ENCODE measurements at places on chromosomes 11 and 22.

DNA sequence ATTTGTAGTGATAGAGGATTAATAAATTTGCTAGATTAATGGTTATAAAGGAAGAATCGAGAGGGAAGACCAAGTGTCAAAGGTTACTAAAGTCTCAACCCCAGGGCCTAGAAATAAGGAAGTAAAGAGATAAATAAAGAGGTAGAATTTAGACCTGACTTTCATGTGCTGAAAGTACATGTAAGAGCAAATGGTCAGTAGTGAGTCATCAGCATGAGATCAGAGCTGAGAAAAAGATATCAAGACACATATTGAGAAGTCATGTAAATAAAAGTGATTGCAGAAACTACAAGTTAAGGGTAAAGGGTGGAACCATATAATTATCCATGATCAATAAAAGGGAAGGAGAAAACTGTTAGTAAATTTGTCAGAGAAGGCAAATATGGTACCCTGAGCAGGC is 1.4 kb upstream of the OR8B8 start:
- DNase-seq: no peak

DNA sequence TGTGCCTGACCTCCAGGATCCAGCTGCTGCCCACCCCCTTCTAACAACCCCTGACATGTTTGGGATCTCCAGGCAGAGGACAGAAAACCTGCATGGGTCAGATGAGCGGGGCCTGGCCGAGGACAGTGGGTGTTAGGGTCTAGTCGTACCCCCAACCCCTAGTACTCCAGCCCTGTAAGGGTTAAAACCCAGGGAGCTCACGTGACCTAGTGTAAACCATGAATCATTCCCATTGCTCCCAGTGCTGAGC is 89.1 kb upstream of the CRYBB3 start:
- no peak for DNase-seq

DNA sequence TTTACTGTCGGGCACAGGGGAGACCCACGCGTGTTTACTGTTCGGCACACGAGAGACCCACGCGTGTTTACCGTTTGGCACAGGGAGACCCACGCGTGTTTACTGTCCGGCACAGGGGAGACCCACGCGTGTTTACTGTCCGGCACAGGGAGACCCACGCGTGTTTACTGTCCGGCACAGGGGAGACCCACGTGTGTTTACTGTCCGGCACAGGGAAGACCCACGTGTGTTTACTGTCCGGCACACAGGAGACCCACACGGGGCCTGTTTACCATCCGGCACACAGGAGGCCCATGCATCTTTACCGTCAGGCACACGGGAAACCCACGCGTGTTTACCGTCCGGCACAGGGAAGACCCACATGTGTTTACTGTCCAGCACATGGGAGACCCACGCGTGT is 525.1 kb downstream of the BRD1 start:
- no peak for DNase-seq

GRCh38 chr11:75654314-75654713 is 14.5 kb downstream of the MAP6 start:
- no peak for DNase-seq

- no peak for DNase-seq
Measured at GRCh38 chr11:10478066-10478465, 23.0 kb downstream of the AMPD3 start.

- DNase-seq: no peak
Measured at GRCh38 chr22:28029956-28030355, 110.9 kb upstream of the PITPNB start.

- DNase-seq: no peak
Measured at GRCh38 chr11:120546312-120547205, 35.0 kb downstream of the GRIK4 start.

- no peak for DNase-seq
Measured at GRCh38 chr11:77874206-77874605, 53.3 kb downstream of the AAMDC start.

DNA sequence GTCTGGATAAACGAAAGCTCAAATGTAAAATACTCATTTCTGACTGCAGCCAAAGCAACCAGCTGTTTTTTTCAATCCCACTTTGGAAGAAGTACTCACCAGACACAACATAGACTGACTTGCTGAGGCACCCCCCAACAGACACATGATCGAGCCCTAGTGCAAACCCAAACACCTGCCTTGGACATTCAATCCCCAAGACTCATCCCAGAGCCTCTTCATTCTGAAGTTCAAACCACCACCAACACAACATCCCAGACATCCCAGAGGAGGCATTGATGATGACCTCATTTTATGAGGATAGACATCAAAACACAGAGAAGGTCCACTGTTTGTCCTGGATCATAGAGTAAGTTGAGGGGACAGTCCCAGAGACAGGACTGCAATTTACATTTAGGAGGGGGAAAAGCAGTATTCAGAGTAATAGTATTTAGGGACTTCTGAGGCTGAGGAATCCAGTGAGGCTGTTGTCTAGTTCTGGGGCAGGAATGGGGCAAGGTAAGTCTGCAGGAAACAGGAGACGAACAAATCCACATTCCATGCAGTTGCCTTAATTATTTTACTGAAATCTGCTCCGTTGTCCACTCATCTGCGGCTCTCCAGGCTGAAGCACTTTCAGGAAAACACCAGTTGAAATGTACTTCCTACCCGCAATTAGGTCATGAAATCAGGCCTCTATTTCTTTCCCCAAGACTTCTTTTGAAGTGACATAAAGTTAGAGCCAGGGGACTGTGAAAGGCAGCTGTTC is 54.8 kb downstream of the CLPB start:
- no peak for DNase-seq

GRCh38 chr11:98531576-98531975 is 489.2 kb upstream of the CNTN5 start:
- DNase-seq: no peak

- no peak for DNase-seq
Measured at GRCh38 chr11:69217276-69218105, 61.8 kb downstream of the SMIM38 start.

GRCh38 chr11:125079151-125079877 is 16.2 kb downstream of the SLC37A2 start:
- no peak for DNase-seq

DNA sequence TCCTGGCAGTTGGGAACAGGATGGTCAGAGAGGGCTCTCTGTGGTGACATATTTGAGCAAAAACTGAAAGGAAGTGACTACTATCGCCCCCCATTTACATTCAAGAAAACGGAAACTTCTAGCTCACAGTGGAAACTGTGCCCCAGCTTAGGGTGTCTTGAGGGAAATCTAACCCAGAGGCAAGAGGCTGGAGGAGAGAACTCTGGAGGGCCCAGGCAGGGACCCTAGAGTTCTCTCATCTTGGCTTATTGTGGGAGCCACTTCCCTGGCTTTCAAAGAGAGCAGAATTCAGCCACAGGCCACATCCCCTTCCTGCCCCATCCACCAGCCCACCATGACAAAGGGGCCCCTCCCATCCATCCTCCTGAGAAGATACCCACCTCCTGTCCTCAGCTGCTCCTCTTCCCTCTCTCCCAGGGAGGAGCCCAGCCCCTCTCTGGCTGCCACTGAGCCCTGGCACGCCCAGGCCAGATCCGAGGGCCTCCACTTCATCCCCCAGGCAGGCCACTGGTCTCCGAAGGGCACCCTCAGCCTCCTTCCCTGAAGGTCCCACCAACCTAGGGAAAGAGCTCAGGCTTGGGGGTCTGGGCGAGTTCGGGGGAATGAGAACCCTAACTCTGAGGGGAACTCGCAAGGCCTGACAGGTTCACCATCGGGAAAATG is 1.6 kb upstream of the TMPRSS13 start:
- peak; percentile 23 for DNase-seq

DNA sequence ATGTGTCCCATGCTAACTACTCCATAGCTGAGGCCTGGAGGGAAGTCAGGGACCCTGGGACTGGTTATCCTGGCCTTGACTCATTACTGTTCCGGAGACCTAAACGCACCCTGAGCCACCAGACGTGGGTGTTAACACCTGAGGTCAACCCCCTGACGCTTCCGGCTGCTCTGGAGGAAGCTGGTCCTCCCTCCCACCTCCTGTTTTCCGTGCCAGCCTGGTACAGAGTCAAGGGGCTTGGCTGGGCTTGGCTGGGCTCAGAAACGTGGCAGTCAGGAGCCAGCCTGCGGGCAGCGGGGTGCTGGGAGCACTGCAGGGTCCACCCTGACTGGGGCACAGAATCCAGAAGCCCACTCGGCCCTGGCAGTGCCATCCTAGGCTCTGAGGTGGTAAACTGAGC is 2.6 kb downstream of the TMPRSS4 start:
- no peak for DNase-seq

- no peak for DNase-seq
Measured at GRCh38 chr11:64650923-64651523, 60.0 kb downstream of the SLC22A12 start.

DNA sequence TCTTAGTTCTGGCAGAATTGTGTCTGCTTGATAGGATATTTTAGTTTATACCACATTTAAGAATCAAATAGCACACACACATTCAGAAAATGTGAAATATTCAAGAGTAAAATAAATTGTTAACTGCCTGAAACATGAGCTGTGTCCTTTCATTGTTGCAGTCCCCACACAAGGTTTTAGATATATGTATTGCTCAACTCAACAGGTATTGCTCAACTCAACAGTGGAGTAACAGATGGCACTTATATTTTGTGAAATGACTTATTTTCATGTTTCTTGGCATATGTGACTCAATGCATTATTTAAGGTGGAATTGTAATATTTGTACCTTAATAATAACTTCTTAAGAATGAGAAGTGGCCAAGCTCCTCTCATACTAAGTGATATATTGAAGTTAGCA is 760.3 kb downstream of the CNTN5 start:
- no peak for DNase-seq

GRCh38 chr22:22924369-22925145 is 36.9 kb downstream of the IGLL5 start:
- DNase-seq: no peak

DNA sequence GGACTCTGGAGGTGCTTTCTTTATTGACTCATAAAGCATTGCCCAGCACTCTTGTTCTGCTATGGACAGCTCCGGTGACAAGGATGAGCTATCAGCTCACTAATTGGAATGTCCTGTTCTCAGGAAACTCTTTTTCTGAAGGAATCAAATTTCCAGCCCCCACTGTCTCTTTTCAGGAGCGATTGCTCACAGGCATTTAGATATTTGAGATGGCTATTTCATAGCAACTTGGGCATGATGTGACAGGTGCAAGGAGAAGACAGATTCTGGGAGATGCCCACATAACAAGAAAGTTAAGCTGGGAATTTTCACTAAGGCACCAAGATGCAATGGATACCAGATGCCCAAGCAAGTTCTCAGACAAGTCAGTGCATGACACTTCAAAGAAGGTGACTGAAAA is 123.4 kb upstream of the CSNK2A3 start:
- DNase-seq: no peak

DNA sequence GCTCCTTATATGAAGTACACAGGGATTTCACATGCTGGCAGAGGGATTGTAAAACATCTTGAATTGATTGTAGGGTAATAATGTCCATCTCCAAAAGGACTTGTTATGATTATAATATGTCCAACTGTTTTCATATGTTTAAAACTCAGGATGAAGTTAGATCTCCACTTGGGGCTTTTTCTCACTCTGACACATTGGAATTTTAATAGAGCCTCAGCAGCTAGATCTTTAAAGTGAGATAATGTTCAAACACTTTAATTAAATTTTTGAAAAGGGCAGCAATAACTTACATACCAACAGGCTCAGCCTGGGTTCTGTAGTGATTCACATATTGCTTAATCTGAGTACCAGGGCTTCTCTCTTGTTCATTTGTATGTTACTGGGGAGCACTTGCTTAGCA is 152.1 kb downstream of the NELL1 start:
- no peak for DNase-seq
